ENCODE measurements at places on chromosomes 6 and 20.

- H3K36me3 ChIP-seq: no peaks in the 10 kb centered on the region
- H3K27me3 ChIP-seq: no peaks in the 10 kb centered on the region
- H3K27ac ChIP-seq: no peak overlapping the region
Observed at GRCh38 chr6:123430970-123431369, 205.8 kb downstream of the TRDN start.

- H3K4me3 ChIP-seq: no peak overlapping the region
- H3K4me1 ChIP-seq: no peaks in the 10 kb centered on the region
- H3K27ac ChIP-seq: no peak overlapping the region
- no peaks in the 10 kb centered on the region for H3K27me3 ChIP-seq
- H3K36me3 ChIP-seq: no peaks in the 10 kb centered on the region
Observed at GRCh38 chr20:46253391-46253790, 54.9 kb downstream of the CDH22 start.

GRCh38 chr6:72864799-72865198, 242.9 kb downstream of the KCNQ5 start:
- no peak overlapping the region for H3K4me3 ChIP-seq
- no peaks in the 10 kb centered on the region for H3K27me3 ChIP-seq
- no peaks in the 10 kb centered on the region for H3K36me3 ChIP-seq

DNA sequence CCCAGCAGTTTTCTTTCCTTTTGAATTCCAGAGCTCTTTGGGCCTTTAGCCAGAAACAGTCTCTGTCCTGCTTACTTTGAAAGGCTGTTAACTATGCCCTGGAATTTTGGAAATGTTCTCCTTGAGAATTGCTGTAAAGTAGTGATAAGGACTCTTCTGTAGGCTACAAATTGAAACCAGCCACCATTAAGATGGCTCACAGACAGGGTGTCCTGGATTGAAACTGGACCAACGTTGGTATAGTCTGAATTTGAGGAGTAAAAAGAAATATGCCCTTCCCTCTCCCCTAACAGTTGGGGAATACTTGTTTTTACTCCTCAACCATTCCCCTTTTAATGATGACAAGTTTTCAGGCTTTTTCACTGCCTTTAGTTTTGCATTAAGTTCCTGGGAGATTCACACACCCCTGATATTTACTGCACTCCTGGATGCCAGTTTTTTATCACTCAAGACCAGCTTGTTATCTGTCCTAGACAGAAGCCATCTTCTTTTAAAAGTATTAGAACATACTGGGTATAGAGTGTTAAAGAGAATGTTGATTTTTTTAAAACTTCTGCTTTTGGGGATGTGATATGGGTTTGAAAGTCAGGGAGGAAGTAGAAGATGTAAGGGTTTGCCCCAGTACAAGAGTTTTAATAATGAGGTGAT, 21.9 kb downstream of the TOP1 start:
- H3K27me3 ChIP-seq: no peaks in the 10 kb centered on the region
- H3K4me3 ChIP-seq: no peak overlapping the region
- H3K36me3 ChIP-seq: no peaks in the 10 kb centered on the region

GRCh38 chr6:31907158-31907813, 5.4 kb upstream of the ZBTB12 start:
- DNase-seq: no peak
- no peaks in the 10 kb centered on the region for H3K36me3 ChIP-seq
- no peak overlapping the region for H3K4me3 ChIP-seq

DNA sequence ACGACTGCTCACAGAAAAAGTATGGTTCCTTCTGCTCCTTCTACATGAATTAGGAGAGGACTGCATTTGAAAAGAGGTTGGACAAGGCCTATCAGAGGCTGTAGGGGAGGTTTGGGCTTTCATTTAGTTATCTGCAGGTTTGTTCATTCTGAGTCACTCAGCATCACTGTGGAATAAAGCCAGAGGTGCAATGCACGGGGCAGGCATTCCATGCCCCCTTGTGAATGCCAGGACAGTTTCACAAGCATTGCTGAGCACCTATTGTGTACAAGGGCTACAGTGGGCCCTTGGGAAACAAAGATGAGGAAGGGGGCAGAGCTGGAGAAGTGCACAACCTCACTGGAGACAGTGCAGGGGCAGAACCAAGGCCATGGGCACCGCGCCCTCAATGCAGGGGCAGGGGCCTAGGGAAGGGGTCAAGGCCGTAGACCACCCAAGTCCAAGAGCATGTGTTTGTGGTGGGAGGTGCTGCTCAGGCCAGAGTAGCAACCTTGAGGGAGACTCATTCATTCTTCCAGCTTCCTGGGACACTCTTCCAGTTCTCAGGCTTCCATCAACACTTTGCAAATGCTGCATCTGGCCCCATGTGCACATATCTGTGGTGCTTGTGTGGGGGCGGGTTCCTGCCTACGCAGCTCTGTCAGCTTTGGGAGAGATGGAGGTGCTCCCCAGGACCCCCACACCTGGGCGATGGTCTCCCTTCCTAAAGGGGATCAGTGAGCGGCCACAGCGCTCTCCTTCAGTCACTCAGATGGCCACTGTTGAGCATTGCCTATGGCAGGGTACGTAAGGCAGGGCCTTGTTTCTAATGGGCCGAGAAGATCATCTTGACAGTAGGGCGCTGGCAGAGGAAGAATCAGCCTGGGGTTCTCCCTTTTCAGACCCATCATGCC, 204.5 kb downstream of the SYNDIG1 start:
- no peak overlapping the region for H3K4me3 ChIP-seq
- H3K4me1 ChIP-seq: no peaks in the 10 kb centered on the region
- no peak for DNase-seq
- no peaks in the 10 kb centered on the region for H3K27me3 ChIP-seq
- H3K36me3 ChIP-seq: no peaks in the 10 kb centered on the region
- no peak overlapping the region for H3K27ac ChIP-seq

DNA sequence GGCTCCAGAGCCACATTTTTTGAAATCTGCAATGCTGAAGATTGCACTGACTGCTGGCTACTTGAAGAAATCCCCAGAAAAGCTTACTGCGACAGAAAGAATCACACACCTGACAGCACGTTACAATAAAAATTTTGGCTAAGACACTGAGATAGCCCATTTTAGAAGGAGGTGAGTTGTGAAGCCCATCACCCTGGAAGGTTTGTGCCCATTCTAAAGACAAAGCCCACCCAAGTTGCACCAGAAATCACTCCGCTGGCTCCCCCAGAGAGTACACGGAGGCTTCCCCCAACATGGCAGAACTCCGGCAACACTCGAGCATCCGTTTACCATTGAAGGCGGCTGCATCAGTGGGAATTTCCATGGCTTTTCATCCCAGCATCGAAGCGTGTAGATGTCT, 29.4 kb downstream of the LPA start:
- DNase-seq: no peak
- no peak overlapping the region for H3K4me3 ChIP-seq
- no peaks in the 10 kb centered on the region for H3K27me3 ChIP-seq
- no peaks in the 10 kb centered on the region for H3K36me3 ChIP-seq
- H3K4me1 ChIP-seq: no peaks in the 10 kb centered on the region

DNA sequence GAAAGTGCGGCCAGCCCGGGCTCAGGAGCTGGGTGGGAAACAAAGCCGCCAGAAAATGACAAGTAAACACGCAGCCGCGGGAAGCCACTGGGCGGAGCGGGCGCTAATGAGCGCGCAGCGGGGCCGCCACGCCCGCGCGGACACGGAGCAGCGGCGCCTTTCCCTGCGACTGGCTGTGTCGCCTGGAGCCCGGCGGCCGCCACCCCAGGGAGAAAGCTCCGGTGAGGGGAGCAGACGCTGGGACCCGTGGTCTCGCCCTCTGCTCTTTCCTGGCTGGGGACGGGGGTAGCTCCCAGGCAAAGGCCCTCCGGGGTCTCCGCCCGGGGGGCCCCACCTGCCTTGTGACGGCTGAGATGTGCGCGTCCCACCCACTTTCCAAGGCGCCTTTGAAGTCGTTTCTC, 54.9 kb downstream of the PRR18 start:
- H3K27ac ChIP-seq: no peak overlapping the region
- no peak for DNase-seq
- H3K36me3 ChIP-seq: no peaks in the 10 kb centered on the region
- peaks cover 4% of the 10 kb centered on the region for H3K4me1 ChIP-seq

DNA sequence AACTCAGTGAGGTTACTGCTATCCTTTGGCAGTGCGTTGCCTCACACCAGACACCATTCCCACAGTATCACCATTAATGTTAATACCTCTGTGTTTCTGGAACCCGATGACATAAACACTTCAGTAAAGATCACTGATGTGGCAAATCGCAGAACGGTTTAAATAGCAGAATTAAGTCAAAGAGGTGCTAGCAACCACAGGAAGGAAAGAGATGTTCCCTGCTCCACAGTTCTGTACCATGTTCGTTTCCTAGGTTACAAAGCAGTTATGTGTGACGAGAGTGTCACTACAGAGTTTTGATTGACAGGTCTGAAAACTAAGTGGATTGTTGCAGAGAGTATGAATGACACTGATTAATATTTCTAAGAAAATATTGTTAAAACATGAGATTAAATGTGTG, 272.3 kb downstream of the KHDRBS2 start:
- DNase-seq: no peak
- no peaks in the 10 kb centered on the region for H3K36me3 ChIP-seq
- H3K4me1 ChIP-seq: no peaks in the 10 kb centered on the region
- no peak overlapping the region for H3K27ac ChIP-seq
- H3K4me3 ChIP-seq: no peak overlapping the region

DNA sequence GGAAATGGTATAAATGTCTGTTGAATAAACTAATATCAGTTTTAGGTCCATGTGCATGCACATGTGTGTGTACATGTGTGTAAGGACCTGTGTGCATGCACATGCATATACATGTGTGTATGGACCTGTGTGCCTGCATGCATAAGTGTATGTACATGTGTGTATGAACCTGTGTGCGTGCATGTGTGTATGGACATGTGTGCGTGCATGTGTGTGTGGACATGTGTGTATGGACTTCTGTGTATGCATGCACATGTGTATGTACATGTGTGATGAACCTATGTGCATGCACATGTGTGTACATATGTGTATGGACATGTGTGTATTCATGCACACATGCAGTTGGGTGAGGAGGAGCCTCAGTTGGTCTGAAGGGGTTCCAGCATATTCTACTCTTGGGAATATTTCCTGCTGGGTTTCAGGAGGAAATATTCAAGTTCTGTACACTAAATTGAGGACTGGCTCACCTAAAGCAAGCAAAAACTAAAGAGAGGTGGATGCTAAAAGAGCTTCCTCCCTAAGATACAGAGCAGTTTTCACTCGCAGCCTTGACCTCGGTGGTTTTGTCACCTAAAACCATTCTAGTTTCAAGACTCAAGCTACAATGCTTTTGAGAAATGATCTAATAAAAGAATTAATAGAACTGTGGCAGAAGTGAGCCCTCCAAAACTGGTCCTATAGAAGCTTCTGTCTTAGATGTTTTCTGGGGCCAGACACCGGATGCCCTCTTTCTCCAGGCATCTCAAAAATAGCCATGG, 742.8 kb downstream of the MAFB start:
- no peak overlapping the region for H3K4me3 ChIP-seq
- no peak overlapping the region for H3K27ac ChIP-seq
- H3K27me3 ChIP-seq: no peaks in the 10 kb centered on the region
- H3K36me3 ChIP-seq: no peaks in the 10 kb centered on the region

- DNase-seq: no peak
- H3K4me3 ChIP-seq: no peak overlapping the region
- no peaks in the 10 kb centered on the region for H3K27me3 ChIP-seq
Observed at GRCh38 chr20:15287329-15287728, 949.9 kb upstream of the FLRT3 start.

DNA sequence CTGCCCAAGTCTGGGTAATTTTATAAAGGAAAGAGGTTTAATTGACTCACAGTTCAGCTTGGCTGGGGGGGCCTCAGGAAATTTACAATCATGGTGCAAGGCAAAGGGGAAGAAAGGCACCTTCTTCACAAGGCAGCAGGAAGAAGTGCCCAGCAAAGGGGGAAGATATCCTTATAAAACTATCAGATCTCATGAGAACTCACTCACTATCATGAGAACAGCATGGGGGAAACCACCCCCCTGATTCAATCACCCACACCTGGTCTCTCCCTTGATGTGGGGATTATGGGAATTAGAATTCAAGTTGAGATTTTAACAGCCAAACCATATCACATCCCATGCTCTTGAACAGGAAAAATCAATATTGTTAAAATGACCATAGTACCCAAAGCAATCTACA, 215.2 kb upstream of the TAB2 start:
- no peaks in the 10 kb centered on the region for H3K36me3 ChIP-seq
- H3K4me3 ChIP-seq: no peak overlapping the region
- no peak overlapping the region for H3K27ac ChIP-seq
- H3K27me3 ChIP-seq: no peaks in the 10 kb centered on the region
- DNase-seq: no peak

DNA sequence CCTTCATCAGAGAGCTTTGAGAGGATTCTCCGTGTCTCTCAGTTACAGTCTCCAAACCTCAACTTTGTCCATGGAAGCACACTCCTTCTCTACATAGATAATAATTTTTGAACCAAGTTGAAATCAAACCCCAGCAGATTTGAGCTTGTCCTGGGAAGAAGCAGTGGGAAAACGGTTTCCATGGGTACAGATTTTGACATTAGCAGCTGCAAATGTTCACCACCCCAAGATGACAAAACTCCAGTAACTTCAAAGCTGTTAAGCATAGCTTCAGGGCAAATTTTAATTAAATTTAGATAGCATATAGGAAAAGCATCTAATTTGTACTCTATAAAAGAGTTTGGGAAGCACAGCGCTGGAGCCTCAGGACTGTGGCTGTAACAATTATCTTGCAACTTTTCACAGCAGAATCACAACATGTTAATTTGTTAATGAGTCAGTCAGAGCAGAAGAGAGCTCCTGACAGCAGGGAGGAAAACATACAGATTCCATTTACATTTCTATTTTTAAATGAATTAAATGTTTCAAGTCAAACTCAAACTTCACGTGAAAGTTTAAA, 240.7 kb downstream of the BMP7 start:
- no peak for DNase-seq
- H3K4me3 ChIP-seq: no peak overlapping the region
- H3K27ac ChIP-seq: no peak overlapping the region
- no peaks in the 10 kb centered on the region for H3K36me3 ChIP-seq

DNA sequence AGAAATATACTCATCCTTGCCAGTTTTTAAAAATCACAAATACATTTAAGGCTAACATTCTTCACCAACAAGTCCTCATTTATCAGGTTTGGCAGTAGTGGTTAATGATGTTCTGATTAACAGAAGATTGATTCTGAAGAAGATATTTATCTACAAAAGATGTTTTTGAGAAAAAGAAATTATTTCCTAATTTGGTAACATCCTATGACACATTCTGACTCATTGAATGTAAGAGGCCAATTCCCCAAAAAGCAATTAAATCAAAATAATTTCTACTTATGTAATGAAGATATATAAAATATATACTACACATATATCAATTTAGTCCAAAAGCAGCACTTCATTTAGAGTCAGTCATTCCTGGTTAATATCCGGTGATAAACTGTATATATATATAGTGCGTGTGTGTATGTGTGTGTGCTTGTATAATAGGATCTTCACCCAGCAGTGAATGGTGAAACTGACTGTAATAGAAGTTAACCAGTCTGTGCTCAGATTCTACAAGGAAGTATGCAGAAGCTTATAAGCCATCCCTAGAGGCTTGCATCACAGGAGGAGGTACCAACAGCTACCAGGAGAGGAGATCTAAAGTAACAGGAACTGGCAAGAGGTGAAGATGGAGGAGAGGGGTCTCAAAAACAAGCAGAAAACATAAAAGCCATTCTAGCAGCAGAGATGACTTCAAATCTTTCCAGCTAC, 82.9 kb upstream of the MARCKS start:
- no peaks in the 10 kb centered on the region for H3K27me3 ChIP-seq
- H3K27ac ChIP-seq: no peak overlapping the region

GRCh38 chr20:51312480-51312783, 230.1 kb downstream of the NFATC2 start:
- H3K4me1 ChIP-seq: no peaks in the 10 kb centered on the region
- no peak overlapping the region for H3K4me3 ChIP-seq
- no peaks in the 10 kb centered on the region for H3K27me3 ChIP-seq
- no peak overlapping the region for H3K27ac ChIP-seq
- no peaks in the 10 kb centered on the region for H3K36me3 ChIP-seq
